ENCODE measurements at places on chromosomes 5 and 9.

DNA sequence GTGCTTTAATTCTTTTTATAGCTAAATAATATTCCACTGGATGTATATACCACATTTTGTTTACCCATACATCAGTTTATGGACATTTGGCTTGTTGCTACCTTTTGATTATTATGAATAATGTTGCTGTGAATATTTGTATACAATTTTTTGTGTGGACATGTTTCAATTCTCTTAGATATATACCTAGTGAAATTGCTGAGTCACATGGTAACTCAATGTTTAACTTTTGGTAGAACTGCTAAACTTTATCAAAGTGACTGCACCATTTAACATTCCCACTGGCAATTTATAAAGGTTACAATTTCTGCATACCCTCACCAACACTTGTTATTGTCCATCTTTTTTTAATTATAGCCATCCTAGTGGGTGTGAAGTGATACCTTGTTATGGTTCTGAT, 22.1 kb downstream of the IL31RA start:
- no peak for DNase-seq

DNA sequence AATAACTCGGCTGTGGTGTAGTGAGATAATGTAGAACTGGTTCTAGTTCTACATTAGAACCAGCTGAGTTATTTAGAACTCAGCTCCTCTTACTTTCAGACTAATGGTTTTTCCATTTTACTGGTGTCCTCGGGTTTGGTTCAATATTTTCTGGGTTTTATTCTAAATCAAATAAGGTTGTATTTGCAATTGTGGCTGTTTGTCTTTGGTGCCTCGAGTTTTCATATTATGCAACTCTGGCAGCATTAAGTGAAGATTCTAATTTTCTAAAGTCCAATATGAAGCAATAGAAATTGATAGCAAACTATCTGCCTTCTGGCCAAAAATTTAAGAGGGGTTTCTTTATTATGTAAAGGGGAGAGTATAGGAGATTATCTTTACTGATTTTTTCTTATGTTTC, 19.0 kb downstream of the C6 start:
- DNase-seq: no peak

DNA sequence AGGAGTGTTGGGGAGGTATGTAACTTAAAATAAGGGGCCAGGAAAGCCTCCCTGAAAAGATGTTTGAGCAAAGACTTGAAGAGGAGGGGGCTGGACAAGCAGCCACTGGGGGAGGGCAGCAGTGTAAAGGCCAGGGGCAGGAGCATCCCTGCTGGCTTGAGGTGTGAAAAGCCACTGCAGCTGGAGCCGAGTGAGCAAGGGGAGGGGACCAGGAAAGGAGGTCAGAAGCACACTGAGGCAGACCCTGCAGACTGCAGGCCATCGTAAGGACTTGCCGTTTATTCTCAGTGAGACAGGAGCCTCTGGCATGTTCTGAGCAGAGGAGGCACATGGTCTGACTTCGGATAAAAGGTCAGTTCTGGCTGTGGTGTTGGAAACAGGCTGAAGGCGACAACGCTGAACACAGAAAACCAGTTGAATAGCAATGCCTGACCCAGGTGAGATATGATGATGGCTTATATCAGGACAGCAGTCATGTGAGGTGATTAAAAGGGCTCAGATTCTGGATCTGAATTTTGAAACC, 10.2 kb upstream of the ERGIC1 start:
- no peak for DNase-seq

DNA sequence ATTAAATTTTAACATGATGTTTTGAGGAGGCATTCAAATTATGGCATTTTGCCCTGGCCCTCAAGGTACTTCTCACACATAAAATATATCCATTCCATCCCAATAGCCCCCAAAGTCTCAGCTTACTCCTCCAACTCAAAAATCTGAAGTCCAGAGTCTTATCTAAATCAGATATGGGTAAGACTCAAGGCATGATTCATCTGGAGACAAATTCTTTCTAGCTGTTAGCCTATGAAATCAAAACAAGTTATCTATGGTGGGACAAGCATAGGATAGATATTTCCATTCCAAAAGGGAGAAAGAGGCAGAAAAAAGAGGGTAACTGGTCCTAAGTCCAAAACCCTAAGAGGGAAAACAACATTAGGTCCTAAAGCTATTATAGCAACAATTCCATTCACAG, 408.4 kb downstream of the ZNF608 start:
- no peak for DNase-seq

- DNase-seq: no peak
Measured at GRCh38 chr9:13144166-13144775, 135.2 kb downstream of the MPDZ start.

GRCh38 chr5:176676361-176676824, 29.1 kb downstream of the TSPAN17 start:
- DNase-seq: no peak

DNA sequence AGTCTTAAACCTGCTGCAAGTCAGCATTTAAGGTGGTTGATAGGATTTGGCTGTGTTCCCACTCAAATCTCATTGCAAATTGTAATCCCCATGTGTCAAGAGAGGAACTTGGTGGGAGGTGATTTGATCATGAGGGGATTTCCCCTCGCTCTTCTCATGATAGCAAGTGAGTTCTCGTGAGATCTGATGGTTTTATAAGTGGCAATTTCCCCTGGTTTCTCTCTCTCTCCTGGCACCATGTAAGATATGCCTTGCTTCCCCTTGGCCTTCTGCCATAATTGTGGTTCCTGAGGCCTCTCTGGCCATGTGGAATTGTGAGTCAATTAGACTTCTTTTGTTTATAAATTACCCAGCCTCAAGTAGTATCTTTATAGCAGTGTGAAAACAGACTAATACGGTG, 84.3 kb upstream of the SMC2 start:
- no peak for DNase-seq

- no peak for DNase-seq
Measured at GRCh38 chr5:69032009-69032408, 61.8 kb upstream of the SLC30A5 start.
